ENCODE measurements at places on chromosomes 11 and 22.

- no peak for DNase-seq
These were observed 1.7 kb upstream of the LRRC74B start for GRCh38 chr22:21043860-21044535.

DNA sequence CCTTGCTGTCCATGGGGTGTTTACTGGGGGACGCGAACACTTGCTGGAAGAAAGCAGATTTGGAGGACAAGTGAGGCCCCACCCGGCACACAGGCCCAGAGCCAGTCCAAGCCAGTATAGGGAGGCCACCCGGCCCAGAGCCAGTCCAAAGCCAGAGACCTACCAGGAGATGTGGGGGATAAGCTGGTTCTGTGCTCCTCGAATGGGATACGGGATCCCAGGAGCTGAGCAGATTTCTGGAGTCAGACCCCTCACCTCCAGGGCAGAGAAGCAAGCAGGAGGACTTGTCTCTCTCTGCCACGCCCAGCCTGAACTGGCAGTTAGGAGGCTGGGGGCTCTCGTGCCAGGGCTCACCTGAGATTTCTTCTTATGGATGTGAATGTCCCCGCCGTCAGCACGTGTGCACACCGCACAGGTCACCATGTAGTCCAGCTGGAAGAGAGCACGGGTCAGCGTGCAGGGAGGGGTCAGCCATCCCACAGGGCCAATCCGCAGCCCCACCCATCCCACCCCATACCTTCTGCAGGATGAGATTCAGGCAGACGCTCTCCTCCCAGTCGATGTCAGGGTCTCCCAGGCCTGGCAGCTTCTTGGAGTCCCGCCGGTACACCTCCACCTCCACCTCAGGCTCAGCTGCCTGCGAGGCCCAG is 35.3 kb downstream of the KIAA0930 start:
- no peak for DNase-seq

DNA sequence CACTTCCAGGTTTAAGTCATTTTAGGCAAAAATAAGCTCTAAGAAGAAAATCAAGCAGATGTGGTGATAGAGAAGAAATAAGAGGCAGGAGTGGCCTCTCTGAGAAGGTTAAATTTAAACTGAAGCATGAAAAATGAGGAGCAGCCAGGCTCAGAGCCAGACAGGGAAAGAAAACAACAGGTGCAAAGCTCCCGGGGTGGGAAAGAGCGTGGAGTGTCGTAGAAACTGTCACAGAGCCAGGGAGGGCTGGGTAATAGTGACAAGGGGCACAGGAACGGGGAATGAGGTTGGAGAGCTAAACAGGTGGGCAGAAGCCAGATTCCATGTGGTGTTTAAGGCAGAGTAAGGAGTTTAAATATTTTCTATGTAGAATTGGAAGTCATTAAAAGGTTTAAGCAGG is 132.1 kb upstream of the BLID start:
- no peak for DNase-seq

DNA sequence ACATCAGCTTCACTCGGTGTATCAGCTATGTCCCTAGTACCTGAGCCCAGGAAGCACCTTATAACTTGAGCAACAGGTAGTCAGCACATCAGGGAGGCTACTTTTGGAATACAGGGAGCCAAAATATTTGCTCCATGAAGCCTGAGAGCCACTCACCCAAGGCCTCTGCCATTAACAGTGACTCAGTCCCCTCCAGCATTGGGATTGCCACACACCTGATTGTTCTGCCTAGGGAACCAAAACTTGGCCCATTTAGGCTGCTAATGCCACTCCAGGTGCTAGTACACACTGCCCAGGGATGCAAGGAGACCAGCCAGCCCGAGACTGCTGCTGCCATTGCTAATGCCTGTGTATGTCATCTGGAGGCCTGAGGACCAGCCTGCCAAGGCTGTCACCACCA is 773.6 kb upstream of the TENM4 start:
- DNase-seq, result no peak

- no peak for DNase-seq
These were observed 18.5 kb upstream of the TPH1 start for GRCh38 chr11:18064450-18065054.

- no peak for DNase-seq
These were observed 120.9 kb downstream of the GALNT18 start for GRCh38 chr11:11500744-11501487.

- DNase-seq, result no peak
These were observed at the start of gene OR52I2 for GRCh38 chr11:4581443-4581842. TSS of gene OR52I2 (plus strand) at chr11:4581743.

- DNase-seq, result no peak
These were observed 10.4 kb downstream of the ANO5 start for GRCh38 chr11:22203281-22203680.

DNA sequence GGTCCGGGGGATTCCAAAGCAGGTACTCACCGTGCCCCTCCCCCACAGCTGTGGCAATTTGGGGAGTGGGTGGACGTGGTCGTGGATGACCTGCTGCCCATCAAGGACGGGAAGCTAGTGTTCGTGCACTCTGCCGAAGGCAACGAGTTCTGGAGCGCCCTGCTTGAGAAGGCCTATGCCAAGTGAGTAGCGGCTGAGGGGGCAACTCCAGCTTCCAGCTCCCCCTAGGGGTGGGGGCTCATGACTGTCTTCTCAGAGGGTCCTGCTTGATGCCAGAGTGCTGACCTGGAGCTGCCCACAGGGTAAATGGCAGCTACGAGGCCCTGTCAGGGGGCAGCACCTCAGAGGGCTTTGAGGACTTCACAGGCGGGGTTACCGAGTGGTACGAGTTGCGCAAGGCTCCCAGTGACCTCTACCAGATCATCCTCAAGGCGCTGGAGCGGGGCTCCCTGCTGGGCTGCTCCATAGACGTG is 4.2 kb downstream of the CAPN1 start:
- no peak for DNase-seq

- no peak for DNase-seq
These were observed 52.5 kb upstream of the CLDN5 start for GRCh38 chr22:19576460-19577421.

DNA sequence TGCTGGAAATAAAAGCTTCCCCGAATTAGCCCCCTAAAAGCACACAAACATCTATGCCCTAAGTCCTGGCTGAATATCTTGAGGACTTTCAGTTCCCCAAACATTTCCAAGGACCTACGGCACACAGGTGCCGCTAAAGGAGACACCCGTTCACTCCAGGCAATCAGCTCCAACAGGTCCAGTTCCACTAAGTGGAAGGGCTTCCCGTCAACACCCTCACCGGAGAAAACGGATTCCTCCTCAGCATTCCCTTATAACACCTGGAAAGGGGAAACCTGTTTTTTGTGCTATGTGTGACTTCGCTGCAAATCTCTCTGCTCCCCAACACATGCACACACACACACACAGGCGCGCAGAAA is 3.9 kb downstream of the TENM4 start:
- no peak for DNase-seq

GRCh38 chr22:29300467-29300806 is 6.0 kb upstream of the GAS2L1 start:
- no peak for DNase-seq

DNA sequence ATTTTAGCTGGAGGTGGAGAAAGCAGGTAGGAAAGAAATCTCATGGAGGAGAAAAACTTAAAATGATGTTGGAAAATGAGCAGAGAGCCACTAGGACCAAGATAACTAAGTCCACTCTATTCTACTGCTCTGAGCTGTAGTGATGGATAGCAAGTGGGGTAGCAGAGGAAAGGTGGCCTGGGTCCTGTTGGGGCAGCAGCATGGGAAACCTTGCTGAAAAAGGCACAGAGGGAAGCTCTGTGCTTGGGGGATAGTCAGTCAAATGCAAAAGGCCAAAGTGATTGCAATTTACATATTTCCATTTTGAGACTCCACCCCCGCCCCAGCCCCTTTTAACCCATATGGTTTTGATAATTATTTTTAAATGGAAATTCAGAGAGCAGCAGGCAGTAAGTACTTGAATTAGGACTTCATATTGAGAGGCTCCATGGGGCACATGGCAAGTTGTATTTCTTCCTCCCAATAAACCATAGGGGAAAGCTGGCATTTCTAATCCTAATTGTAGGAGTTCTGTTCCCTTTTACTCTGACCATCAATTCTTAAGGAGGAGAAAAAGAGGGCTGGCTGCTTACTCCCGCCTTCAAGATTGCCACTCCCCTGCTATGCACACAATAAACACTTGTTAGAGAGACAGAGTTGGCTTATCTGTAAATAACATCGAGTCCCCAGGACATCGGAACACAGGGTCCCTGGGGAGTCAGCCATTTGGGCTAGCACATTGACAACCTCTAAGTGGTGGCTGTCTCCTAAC is 1341.5 kb upstream of the TENM4 start:
- DNase-seq, result no peak

GRCh38 chr11:17892409-17892808 is 120.4 kb downstream of the SERGEF start:
- no peak for DNase-seq

DNA sequence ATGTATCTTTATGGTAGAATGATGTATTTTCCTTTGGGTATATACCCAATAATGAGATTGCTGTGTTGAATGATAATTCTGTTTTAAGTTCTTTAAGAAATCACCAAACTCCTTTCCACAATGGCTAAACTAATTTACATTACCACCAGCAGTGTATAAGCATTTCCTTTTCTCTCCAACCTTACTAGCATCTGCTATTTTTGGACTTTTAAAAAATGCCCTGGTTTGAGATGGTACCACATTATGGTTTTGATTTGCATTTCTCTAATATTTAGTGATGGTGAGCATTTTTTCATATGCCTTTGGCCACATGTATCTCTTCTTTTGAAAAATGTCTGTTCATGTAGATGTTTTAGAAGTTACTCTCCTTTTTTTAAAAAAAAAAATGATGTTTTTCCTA is 142.0 kb downstream of the METTL15 start:
- no peak for DNase-seq

DNA sequence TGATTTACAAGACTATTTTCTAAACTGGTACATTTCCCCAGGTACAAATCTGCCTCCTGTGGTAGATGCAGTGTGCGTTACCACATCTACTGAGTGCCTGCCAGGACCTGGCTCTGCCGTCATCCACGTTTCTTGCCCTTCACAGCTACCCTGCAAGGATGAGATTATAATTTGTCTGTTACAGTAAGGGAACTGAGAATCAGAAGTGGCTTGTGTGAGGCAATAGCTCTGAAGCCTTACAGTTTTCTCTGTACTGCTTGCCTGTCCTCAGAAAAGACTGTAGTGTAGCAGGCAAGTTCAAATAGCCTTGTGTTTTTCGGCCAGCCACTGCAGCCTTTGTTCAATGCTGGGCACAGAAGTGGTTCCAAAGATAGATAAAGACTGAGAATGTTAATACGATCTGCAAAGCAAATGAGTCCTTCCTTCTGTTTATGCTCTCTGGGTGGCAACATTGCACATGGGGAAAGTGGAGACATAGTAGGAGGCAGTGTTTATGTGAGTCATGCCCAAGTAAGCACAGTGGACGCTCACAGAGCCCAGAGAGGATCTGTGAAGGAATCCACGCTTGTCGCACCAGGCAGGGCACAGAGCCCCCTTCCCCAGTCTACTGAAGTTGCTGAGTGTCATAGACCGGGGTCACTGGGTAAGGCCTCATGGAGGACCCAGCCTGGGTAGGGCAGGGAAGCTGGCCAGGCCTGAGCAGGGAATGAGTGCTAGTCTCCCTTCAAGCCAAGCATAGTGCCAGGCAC is 49.1 kb downstream of the MICAL2 start:
- peak; percentile 45 for DNase-seq

Measured in erythroblast (primary cell).